Liver (tissue), 10 donors: ENCODE measurements at places on chromosomes 5 and 9.

DNA sequence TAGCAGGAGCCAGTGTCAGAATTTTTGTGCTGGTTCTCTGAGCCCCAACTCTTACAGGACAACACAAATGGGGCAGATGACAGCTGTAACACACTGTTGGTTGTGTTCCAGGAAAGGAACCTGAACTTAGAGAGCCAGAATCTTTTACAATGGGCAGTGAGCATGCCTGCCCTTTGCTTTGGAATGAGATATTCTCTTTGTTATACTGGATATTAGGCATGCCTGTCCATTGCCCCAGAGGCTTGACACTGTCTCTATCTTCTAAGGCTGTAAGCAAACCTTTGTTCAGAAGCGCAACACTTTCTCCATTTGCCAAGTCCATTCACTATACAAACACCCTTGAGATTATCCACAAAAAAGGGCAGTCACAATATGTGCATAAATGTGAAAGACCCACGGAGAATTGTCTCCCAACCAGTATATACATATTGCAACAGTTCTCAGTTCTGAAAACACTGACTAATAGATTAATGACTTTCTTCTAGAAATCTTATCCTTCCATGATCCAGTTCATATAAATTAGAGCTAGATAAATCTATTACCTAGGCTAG, 26.3 kb upstream of the CEP120 start:
- DNase-seq, result no peak

DNA sequence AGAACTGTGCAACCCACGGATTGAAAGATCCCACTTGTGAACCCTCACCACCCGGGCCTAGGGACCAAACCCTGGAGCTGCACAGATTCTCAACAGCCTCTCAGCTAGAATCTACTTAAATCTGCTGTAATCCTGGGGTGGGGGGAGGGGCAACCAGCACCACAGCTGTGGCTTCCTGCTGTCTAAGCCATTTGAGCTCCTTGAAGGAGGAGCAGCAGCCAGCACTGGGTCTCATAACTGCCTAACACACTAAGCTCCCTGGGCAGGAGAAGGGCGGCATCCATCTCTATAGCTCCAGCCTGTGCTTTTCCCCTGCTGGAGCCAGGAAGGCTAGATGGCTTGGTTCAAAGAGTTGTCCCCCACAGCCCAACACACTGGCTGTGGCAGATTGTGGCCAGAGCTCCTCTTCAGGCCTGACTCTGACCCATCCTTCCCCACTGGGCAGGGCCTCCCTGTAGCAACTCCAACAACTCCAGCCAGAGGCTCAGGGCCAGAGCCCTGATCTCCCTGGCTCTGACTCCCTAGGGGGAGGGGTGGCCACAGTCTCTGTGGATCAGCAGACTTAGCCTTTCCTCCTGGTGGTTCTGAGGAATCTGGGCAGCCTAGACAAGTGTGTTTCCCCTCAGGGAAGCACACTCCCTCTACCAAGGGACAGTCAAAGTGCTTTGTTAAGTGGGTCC, 72.0 kb upstream of the C9orf72 start:
- no peak for DNase-seq

GRCh38 chr9:6449645-6450044, 36.6 kb downstream of the UHRF2 start:
- no peak for DNase-seq

DNA sequence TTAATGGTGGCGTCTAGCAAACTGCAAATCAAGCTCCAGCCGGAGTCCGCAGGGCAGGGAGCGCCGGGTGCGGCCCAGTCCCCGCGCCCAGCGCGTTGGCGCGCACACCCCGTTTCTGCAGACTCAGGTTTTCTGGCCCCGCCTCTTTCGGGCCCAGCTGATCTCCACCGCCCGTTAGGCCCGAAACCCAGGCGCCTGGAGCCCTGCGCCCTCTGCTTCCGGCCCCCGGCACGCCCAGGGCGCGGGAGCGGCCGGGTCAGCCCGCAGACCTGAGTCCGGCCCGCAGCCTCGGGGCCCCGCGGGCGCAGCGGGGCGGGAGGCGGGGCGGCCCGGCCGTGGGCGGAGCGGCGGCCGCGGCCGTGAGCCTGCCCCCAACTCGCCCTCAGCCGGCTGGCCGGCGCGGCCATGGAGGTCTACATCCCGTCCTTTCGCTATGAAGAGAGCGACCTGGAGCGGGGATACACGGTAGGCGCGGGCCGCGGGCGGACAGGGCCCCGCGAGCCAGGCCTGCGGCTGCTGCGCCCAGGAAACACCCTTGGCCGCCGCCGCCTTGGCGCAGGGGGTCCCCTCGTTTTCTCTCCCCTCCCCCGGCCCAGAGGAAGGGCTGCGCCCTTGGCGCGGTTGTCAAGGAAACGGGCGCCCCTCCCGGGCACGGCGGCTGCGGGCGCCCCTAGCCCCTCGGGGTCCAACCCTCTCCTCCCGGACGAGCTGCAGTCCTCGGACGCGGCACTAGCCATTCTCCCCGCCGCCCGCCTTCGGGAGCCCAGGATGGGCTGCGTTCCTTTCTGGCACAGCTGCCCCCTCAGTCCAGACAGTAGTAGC, at the start of gene SNX24:
TSS of gene SNX24 (plus strand) at position 385 of the 822 bp plus-strand sequence. CDS start at position 406, 21 bp downstream.
- DNase-seq, result peak; percentile 88

DNA sequence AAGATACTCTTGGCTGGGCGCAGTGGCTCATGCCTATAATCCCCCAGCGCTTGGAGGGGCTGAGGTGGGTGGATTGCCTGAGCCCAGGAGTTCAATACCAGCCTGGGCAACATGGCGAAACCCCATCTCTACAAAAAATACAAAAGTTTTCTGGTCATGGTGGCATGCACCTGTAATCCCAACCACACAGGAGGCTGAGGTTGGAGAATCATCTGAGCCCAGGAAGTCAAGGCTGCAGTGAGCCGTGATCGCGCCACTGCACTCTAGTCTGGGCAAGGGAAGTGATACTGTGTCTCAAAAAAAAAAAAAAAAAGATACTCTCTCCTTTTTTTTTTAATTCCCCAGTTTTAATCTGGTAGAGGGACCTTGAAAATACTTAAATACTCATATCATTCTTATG, 15.0 kb downstream of the ANKRD33B start:
- DNase-seq, result no peak

GRCh38 chr5:2871282-2871681, 119.8 kb upstream of the IRX2 start:
- no peak for DNase-seq
